ENCODE measurements at places on chromosomes 2 and 18. TPM values are rescaled to one million over a fixed set of nuclear protein-coding genes. Genes with fewer than 3 reads are reported as not detected.

Gene SLC9A2
- 0.30 TPM for total RNA-seq

Gene UGT1A8
- total RNA-seq: not detected

Gene IL1R2
- total RNA-seq: 23.7 TPM

Gene RESP18
- total RNA-seq: not detected

Gene AMER3
- total RNA-seq: 0.08 TPM

Gene LBX2
- total RNA-seq: 2.0 TPM

Gene MARCHF4
- 0.96 TPM for total RNA-seq

Gene KHK
- total RNA-seq: 11.6 TPM

Gene ANKRD30B
- total RNA-seq: not detected

Gene RNF138
- total RNA-seq: 25.7 TPM

Gene C18orf63
- not detected for total RNA-seq

Gene EFR3B
- 2.2 TPM for total RNA-seq
